ENCODE measurements at places on chromosomes 16 and 17. TPM values are rescaled to one million over a fixed set of nuclear protein-coding genes. Genes with fewer than 3 reads are reported as not detected.

DNA sequence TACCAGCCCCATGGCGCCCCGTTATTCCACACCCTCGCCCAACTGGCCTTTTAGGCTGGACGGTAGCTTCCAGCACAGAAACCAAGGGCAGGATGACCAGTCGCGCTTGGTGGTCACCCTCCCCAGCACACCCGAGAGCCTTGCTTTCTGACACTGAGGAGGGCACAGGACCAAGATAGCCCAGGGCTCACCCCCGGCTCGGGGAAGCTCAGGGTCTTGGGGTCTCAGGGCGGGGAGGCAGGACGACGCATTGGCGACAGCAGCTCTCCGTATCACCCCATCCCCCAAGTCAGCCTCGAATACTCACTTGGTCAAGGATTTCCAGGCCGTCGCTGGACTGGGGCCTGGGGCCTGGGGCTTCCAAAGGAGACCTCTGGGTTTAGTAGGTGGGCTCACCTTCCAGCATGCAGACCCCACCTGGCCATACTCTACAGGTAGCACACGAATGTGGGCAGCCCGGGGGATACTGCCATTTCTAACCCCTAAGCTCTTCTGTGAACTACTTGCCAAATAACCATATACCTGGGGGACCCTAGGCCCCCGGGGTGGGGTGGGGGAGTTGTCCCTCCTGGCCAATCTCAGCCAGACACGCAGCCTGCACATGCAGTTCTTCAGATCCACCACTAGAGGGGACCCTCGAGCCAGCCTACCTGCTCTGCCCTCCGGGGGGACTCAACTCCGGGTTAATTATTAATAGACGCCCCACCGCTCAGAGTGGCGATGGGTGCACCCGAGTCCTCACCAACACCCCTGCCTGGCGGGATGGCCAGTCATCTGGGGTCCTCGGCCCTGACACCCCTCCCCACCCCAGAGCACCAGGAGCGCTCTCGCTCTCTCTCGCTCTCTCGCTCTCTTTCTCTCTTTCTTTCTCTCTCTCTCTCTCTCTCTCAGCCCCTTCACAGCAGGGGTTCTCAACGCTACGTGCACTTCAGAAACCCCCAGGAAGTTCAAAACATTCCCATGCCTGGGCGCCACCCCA lies 30.0 kb downstream of the TBC1D16 start:
- DNase-seq: peak; percentile 77

DNA sequence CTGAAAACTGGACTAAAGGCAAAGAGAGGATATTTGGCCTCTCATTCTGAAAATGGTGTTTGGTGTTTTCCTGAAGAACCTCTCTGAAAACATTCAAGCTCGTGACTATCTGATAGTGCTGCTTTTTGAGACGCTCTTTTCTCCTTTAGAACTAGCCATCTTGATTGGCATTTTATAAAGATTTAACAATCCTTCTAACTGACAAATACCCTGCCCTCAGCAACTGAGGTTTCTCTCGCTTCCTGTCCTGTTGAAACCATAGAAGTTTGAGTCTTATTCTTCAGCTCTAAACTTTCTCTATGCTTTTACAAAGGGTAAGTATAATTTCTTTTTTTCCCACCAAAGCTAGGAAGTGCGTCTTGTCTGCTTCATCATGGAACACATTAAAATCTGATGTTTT lies 13.3 kb downstream of the CNEP1R1 start:
- no peak for DNase-seq

DNA sequence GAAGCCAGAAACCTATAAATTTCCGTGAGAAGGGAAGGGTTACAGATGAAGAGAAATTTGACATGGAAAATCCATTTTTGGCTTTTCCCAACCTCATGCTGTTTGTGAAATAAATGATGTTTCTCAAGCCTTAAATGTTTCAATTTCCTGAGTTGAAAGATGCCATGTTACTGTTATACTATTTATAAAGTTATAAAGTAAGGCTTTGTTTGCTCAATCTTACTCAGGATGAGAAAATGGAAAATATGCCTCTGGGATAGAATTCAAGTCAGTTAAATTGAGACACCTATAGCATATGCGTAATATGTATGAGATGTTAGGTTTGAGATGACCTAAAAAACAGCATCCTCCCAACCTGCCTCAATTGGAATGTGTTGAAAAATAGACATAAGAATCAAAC lies 19.9 kb upstream of the FAM20A start:
- DNase-seq: no peak

GRCh38 chr17:40203131-40203530 lies 16.0 kb upstream of the WIPF2 start:
- no peak for DNase-seq

GRCh38 chr16:81716478-81717225 lies 62.4 kb upstream of the PLCG2 start:
- peak; percentile 49 for DNase-seq

GRCh38 chr16:31265329-31266245 lies 5.8 kb downstream of the ITGAM start:
- peak; percentile 79 for DNase-seq

Gene ACSM3
- 76.3 TPM for total RNA-seq

Gene TM4SF5
- not detected for total RNA-seq
